Spleen (tissue), 13 donors: ENCODE measurements at places on chromosomes 11 and 22. TPM values are rescaled to one million over a fixed set of nuclear protein-coding genes. Genes with fewer than 3 reads are reported as not detected.

GRCh38 chr11:2036863-2037486 lies 39.3 kb upstream of the H19 start:
- H3K4me3 ChIP-seq, result no peak overlapping the region
- H3K36me3 ChIP-seq, result no peaks in the 10 kb centered on the region
- H3K4me1 ChIP-seq, result no peaks in the 10 kb centered on the region
- no peak for DNase-seq
- no peaks in the 10 kb centered on the region for H3K27me3 ChIP-seq
- no peak overlapping the region for H3K27ac ChIP-seq

DNA sequence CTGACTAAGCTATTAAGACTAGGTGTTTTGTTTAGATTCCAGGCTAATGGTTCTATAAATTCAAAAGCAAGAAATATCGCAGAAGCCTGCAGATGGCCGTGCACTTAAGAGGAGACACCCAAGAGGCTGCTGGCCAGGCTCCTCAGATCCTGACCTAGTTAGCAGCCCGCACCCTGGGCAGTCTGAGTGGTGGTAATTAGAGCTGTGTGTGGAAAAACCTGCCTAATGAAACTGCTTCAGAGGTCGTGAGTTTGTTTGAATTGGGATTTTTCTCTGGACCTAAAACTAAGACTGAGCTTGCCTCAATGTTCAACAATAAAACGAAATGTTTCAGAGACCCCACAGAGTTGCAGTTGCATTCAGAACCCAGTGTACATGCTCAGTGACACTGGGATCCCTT lies 627.7 kb downstream of the OPCML start:
- no peak overlapping the region for H3K4me3 ChIP-seq
- no peaks in the 10 kb centered on the region for H3K36me3 ChIP-seq
- H3K27me3 ChIP-seq, result no peaks in the 10 kb centered on the region
- H3K4me1 ChIP-seq, result no peaks in the 10 kb centered on the region
- no peak for DNase-seq
- H3K27ac ChIP-seq, result no peak overlapping the region

DNA sequence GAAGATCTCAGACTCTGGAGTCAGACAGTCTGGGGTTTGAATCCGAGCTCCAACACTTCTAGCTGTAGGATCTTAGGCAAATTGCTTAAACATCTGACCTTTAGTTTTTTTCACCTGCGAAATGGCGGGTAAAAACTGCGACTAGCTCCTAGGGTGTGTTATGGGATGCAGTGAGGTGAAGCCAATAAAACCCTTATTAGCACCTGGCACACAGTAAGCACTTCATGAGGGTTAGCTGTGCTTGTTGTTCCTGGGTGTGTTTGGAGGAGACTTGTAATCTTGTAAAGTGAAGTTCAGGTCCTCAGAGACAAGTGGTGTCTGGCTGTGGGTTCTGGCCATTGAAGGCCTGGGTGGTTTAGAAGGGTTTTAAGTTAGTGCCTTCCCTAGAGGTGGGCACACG lies 68.9 kb downstream of the ZBTB16 start:
- no peak overlapping the region for H3K4me3 ChIP-seq
- H3K27me3 ChIP-seq, result no peaks in the 10 kb centered on the region
- no peak for DNase-seq
- no peaks in the 10 kb centered on the region for H3K36me3 ChIP-seq
- H3K4me1 ChIP-seq, result peaks cover 18% of the 10 kb centered on the region
- no peak overlapping the region for H3K27ac ChIP-seq

The MLC1 gene
- polyA plus RNA-seq, result 0.39 TPM

GRCh38 chr11:84455691-84456090 lies 1169.5 kb upstream of the CCDC90B start:
- no peaks in the 10 kb centered on the region for H3K36me3 ChIP-seq
- no peak overlapping the region for H3K27ac ChIP-seq
- no peak overlapping the region for H3K4me3 ChIP-seq
- DNase-seq, result no peak
- no peaks in the 10 kb centered on the region for H3K4me1 ChIP-seq
- no peaks in the 10 kb centered on the region for H3K27me3 ChIP-seq

The CLDN5 gene
- polyA plus RNA-seq, result 35.8 TPM

DNA sequence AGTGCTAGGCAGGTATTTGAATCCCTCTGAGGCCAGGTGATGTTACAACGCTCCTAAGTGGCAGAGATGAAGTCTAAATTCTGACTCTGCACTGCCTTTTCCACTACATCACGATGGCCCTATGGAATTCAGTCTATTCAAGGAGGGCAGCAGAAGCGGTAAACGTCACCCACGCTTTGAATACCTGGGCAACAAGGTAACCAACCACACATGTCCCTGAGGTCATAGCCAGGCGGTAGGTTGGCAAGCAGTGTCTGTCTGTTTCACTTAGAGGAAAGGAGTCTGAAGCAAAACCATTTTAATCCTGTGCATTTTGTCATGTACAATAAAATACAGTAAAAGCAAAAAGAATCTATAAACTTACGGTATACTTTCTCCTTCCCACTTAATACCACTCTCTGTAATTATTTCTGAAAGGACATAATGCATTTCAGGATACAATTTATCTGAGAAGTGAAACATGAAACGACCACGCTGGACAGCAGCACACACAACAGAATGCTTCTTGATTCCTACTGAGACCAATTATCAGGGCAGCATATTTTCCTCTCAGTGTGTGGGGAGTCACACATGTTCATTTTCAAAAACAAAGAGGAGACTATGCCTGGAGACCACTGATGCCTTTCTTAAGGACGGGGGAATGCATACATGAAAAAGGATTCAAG lies 51.3 kb downstream of the PRDM10 start:
- H3K27ac ChIP-seq, result no peak overlapping the region
- H3K36me3 ChIP-seq, result peaks cover 5% of the 10 kb centered on the region
- H3K4me1 ChIP-seq, result no peaks in the 10 kb centered on the region
- no peak for DNase-seq
- H3K27me3 ChIP-seq, result no peaks in the 10 kb centered on the region

- no peak overlapping the region for H3K27ac ChIP-seq
- H3K4me3 ChIP-seq, result no peak overlapping the region
- no peaks in the 10 kb centered on the region for H3K27me3 ChIP-seq
- peaks cover 58% of the 10 kb centered on the region for H3K4me1 ChIP-seq
These were observed 180.0 kb downstream of the MAML2 start for GRCh38 chr11:96162816-96163499.

- no peaks in the 10 kb centered on the region for H3K27me3 ChIP-seq
- H3K27ac ChIP-seq, result no peak overlapping the region
- peaks cover 31% of the 10 kb centered on the region for H3K36me3 ChIP-seq
These were observed 1.8 kb upstream of the TBC1D10A start for GRCh38 chr22:30328466-30329049.

- H3K4me3 ChIP-seq, result no peak overlapping the region
- DNase-seq, result no peak
- H3K27ac ChIP-seq, result no peak overlapping the region
- peaks cover 12% of the 10 kb centered on the region for H3K4me1 ChIP-seq
These were observed 17.8 kb downstream of the GRAMD4 start for GRCh38 chr22:46637711-46638600.

The MS4A7 gene
- 41.8 TPM for polyA plus RNA-seq

DNA sequence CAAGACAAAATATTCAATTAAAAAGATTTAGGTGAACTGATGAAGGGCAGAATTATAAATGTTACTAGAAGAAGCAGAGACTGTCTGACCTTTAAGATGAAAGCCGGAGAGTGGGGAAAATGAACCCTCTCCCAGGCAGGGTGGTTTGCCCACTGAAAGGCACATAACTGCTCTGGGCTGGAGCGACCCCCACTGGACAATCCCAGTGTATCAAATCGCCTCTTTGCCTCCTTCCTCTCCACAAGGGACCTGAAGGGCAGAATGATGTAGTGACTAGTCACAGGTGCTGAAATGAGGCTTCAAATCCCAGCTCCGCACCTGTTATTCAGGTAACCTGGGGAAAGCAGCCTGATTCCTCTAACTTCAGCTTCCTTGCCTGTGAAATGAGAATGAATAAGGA lies 69.0 kb downstream of the EFCAB6 start:
- no peak overlapping the region for H3K4me3 ChIP-seq
- DNase-seq, result no peak
- no peaks in the 10 kb centered on the region for H3K36me3 ChIP-seq
- no peaks in the 10 kb centered on the region for H3K4me1 ChIP-seq
- H3K27ac ChIP-seq, result no peak overlapping the region
- H3K27me3 ChIP-seq, result no peaks in the 10 kb centered on the region

GRCh38 chr11:121721961-121722360 lies 269.2 kb upstream of the SORL1-AS1 start:
- H3K27ac ChIP-seq, result no peak overlapping the region
- no peak overlapping the region for H3K4me3 ChIP-seq
- no peak for DNase-seq
- H3K4me1 ChIP-seq, result no peaks in the 10 kb centered on the region

GRCh38 chr11:86639137-86639536 lies 33.3 kb downstream of the ME3 start:
- H3K27ac ChIP-seq, result no peak overlapping the region
- H3K4me3 ChIP-seq, result no peak overlapping the region
- H3K4me1 ChIP-seq, result no peaks in the 10 kb centered on the region
- H3K36me3 ChIP-seq, result no peaks in the 10 kb centered on the region
- no peaks in the 10 kb centered on the region for H3K27me3 ChIP-seq

GRCh38 chr22:31091106-31091975 lies 10.2 kb downstream of the SMTN start:
- peaks cover 51% of the 10 kb centered on the region for H3K36me3 ChIP-seq
- no peaks in the 10 kb centered on the region for H3K27me3 ChIP-seq
- peak overlapping the region; percentile 63 for H3K27ac ChIP-seq
- no peak for DNase-seq

The PPFIBP2 gene
- polyA plus RNA-seq, result 25.0 TPM

The SERPINH1 gene
- 19.0 TPM for polyA plus RNA-seq

DNA sequence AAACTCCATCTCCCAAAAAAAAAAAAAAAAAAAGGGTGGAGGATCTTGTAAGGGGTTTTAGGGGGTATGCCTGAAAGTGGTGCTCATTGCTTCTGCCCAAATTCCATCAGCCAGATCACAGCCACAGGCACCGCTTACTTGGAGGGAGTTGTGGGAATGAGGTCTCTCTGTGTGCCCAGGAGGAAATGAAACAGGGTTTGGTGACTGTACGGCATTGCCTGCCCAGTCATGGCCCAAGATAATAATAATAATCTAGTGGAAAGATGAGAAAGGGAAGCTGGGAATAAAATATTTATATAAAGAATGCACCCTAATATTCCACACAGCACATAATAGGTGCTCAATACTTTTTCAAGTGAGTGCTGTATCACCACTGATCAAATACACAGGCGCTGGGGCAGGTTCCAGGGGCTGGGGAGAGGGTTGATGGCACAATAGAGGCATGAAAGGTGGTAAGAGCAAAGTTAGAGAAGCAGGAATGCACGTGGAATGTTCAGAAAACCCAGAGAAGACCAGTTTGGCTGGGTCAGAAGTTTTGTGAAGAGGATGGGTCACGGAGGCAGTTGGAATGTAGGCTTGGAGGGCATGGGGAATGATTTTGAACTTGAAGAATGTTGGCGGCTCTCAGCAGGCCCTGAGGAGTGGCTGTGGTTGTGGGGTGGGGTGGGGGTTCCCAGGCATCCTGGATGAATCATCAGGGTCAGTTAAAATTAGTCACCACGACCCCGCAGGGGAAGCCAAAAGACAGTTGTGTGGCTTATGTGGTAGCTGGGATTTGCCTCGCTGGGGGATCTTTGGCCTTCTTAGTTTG lies 12.5 kb upstream of the MB start:
- H3K27me3 ChIP-seq, result peaks cover 17% of the 10 kb centered on the region
- H3K36me3 ChIP-seq, result no peaks in the 10 kb centered on the region
- H3K4me1 ChIP-seq, result no peaks in the 10 kb centered on the region
- no peak for DNase-seq
- H3K27ac ChIP-seq, result peak overlapping the region; percentile 57

DNA sequence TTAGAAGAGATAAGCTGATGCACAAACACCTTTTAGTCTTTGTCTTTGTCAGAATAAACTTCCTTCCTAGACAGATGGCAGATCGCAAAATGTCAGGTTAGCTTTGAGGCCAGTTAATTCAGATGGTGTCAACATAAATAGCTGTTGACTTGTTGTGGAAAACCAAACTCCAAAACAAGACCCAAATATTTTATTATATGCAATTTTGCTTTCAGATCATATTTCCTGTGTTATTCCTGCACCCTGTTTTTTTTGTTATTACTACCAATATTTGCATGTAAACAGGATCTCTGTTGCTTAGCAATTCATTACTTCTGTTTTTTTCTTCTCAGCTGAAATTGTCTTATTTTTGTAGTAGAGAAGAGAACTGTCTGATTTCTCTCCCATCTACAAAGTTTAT lies 316.0 kb downstream of the ETS1 start:
- DNase-seq, result no peak
- no peaks in the 10 kb centered on the region for H3K36me3 ChIP-seq
- no peaks in the 10 kb centered on the region for H3K27me3 ChIP-seq
- H3K4me3 ChIP-seq, result no peak overlapping the region

DNA sequence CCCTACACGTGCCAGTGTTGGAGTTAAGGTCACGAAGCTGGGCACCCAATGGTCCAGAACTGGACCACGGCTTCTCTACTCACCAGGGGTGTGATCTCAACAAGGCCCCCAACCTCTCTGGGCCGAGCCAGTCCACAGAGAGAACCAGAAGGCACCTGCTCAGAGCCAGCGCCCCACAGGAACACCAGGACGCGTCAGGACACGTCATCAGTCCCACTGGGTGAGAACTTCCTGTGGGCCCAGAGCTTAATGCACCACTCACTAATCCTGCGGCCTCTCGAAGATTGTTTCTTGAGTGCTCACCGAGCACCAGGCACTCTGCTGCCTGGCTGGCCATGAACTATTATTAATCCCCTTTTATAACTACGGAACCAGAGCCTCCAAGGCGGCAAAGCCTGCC lies 10.1 kb downstream of the PHF21B start:
- H3K27ac ChIP-seq, result no peak overlapping the region
- H3K4me1 ChIP-seq, result no peaks in the 10 kb centered on the region
- H3K27me3 ChIP-seq, result peaks cover 4% of the 10 kb centered on the region
- H3K4me3 ChIP-seq, result no peak overlapping the region

GRCh38 chr11:128689591-128689947 lies 4.3 kb upstream of the FLI1 start:
- no peak overlapping the region for H3K27ac ChIP-seq
- H3K4me1 ChIP-seq, result peaks cover 72% of the 10 kb centered on the region
- H3K4me3 ChIP-seq, result no peak overlapping the region
- peaks cover 40% of the 10 kb centered on the region for H3K27me3 ChIP-seq
- H3K36me3 ChIP-seq, result no peaks in the 10 kb centered on the region

- H3K27ac ChIP-seq, result peak overlapping the region; percentile 93
- H3K4me1 ChIP-seq, result peaks cover 8% of the 10 kb centered on the region
These were observed 6.4 kb downstream of the SNU13 start for GRCh38 chr22:41682033-41682807.

GRCh38 chr11:122951211-122951610 lies 30.4 kb downstream of the BSX start:
- peaks cover 17% of the 10 kb centered on the region for H3K36me3 ChIP-seq
- H3K27ac ChIP-seq, result no peak overlapping the region
- no peak for DNase-seq
- H3K27me3 ChIP-seq, result no peaks in the 10 kb centered on the region
- no peak overlapping the region for H3K4me3 ChIP-seq

The MOGAT2 gene
- 0.23 TPM for polyA plus RNA-seq

The CCDC188 gene
- 6.1 TPM for polyA plus RNA-seq

The OR4D10 gene
- not detected for polyA plus RNA-seq
